Thoracic aorta (tissue), 2 donors: ENCODE measurements at places on chromosomes 5 and 9.

DNA sequence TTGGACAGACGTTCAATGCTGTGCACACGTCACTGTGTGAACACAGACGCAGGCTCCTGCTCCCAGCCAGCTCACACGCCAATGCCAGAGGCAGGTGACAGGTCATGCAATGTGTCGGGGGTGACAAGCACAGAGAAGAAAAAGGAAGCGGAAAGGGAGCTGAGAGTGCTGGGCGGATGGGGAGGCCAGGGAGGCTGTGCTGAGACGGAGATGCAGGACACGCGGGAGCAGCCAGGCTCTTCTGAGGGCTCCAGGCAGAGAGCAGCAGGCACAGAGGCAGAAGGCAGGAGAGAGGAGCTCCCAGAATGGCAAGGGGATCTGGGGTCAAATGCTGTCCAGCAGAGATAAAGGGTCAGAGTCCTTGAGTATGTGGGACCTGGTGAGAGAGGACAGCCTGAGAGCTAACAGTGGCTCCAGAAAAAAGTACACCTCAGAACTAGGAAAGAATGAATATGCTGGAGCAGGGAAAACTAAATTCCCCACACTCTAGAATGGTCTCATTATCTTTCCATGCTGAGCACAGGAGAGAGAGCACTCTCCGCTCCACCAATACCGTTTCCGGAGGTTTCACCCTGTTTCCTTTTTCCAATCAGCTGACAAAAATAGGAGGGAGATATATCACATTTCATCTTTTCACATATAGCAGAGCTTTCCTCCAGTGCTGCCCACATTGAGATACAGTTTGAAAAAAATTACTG, 32.8 kb upstream of the NSMF start:
- no peak for DNase-seq

- DNase-seq: no peak
These were observed 81.7 kb upstream of the SPTLC1 start for GRCh38 chr9:92196909-92197308.

DNA sequence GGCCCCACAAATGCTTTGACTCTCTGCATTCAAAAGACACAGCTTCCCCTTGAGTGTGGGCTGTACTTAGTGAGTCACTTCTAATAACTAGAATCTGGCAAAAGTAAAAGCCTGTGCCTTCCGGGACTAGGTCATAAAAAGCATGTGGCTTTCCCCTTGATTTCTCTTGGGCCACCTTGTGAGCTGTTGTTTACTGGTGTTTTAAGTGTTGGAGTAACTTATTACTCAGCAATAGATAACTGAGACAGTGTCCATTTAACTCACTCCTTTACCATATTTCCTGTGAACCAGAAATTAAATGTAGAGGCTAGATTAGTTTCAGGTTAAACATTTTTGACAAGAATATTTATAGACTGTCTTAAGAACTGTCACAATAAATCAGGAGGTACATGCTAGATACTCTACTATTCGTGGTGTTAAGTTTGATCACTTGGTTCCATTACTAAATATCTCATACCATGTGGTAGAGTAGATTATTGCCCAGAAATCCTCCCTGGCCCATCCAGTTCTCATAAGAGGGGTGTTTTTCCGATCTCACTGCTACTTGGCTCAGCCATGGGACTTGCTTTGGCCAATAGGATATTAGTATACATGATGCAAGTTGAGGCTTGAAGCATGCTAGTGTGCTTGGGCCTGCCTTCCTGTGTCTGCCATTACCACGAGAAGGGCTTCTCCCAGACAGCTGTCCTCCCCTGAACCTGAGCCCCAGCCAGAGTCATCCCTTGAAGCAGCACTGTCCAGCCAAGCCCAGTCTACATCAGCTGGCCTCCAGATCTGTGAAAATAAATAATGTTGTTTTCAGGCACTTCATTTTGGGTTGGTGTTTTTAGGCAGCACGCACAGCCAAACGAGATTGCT, 10.4 kb upstream of the CMBL start:
- DNase-seq: no peak

GRCh38 chr5:28328681-28329080, 1290.3 kb upstream of the CDH9 start:
- no peak for DNase-seq

GRCh38 chr9:133701981-133702797, 36.0 kb downstream of the SARDH start:
- DNase-seq: no peak

DNA sequence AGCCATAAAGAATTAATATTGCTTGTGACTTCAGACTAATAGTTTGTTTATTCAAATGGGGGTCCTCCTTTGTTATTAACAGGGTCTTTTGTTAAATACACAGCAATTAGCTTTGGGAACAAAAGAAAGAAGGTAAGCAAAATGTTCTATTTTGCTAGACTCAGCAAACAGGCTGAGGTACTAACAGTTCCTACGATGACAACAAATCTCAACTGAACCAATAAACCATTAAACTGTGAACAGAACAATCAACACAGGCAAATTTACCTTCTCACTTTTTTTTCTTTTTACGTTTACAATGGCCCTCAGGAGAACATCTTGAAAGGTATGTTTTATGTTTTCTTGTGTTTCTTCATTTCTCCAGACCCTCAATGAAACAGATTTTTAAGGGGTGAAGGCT, 207.2 kb downstream of the NFIB start:
- no peak for DNase-seq

GRCh38 chr5:93196986-93197385, 384.0 kb downstream of the NR2F1-AS1 start:
- no peak for DNase-seq

DNA sequence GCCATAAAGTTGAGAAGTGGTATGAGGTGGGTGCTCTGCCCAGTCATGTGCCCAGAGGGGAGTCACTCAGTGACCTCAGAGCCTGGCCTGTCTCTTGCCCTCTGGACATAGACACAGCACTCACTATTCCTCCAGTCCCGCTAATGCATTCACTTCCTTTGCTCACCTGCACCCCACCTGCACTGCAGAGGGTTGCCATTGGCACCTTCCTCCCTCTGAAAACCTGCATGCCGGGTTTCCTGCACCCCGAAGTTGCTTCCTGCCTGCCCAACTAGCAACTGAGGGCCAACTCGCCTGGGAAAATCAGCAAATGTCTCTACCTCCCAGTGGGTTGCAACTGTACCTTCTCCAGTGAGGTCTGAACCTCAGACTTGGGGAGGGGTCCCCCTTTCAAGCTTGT, 48.1 kb upstream of the SPTLC1 start:
- DNase-seq: no peak

- no peak for DNase-seq
These were observed 113.4 kb upstream of the GHR start for GRCh38 chr5:42309865-42310264.

DNA sequence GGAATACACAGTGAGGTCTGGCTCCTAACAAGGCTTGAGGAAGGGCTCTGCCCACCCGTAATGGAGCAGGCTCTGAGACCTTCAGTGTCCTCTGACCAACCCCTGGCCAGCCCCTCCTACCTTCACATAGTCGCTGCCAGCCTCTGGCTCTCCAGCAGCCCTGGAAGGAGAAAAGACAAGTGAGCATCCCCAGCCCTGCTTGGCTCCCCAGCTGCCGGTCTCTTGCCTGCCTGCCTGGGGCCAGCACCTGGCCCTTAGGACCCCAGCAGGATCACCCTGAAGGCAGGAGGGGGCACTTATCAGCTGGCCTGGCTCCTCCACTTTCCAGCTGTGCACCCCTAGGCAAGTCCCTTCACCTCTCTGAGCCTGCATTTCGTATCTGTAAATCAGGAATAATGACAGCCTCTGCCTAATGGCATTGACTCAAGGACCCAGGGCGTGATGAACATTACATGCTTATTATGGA, 16.9 kb downstream of the SH2D3C start:
- no peak for DNase-seq

GRCh38 chr5:57259704-57260103, 85.8 kb downstream of the GPBP1 start:
- no peak for DNase-seq

GRCh38 chr9:94720846-94721549, 5.5 kb upstream of the AOPEP start:
- no peak for DNase-seq

DNA sequence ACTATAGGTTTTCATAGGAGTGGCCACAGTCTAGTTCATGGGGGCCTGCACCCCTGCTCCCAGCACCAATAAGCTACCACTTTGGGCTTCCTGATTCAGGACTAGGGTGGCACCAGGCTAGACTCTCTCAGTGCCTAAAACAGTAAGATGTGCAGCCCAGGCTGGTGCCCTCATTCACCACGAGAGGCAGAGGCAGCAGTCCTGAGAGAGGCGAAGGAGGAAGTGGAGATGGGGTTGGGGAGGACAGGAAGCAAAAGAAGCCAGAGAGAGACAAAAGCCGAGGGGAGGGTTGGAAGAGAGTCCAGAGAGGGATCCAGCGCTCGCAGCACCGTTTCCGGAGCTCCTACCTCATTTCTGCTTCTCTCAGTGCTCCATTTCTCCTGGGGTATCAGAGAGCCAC, 180.9 kb downstream of the MED10 start:
- DNase-seq: no peak

- no peak for DNase-seq
These were observed 68.6 kb downstream of the VCAN start for GRCh38 chr5:83540105-83540504.

GRCh38 chr5:150357326-150358260, at the start of gene TCOF1:
TCOF1 (plus strand) TSS chr5:150357697; CDS start chr5:150357747, 50 bp downstream.
- DNase-seq: peak; percentile 87

DNA sequence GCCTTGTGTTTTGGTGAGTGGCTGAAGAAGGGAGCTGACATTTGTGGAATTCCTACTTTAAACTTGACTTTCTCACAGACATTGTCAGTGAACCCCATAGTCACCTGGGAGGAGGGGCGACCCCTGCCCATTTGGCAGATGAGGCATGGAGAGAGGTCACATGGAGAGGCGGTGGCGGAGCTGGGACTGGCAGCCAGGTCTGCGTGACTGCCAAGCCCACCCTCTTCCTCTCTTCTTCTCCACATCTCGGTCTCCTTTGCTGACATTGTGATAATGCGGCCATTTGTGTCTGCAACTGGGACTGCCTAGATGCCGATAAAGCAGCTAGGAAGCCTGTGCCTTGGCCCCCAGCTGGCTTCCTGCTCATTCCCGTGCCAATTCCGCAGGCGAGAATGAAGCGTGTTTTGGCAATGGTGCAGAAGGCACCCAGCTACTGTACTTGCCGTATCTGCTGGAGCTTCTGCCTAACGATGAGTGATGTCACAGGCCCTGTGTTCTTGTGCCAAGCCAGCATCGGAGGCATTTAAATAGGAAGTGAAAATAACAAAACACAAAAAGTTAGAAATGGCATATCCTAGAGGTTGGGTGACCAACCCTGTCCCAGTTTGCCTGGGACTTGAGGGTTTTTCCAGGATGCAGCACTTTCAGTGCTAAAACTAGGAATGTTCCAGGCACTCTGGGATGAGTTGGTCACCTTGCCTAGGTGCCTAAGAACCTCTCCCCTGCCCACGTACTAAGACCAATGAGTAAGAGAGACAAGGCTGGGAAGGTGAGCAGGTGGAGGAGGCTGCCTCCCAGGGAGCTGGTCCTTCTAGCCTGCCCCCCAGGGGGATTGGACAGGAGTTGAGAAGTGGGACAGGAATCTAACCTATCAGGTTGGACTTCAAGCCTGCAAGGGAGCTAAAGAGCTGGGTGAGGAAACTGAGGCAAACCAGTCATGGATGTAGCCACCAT, 23.6 kb downstream of the OLFML2A start:
- no peak for DNase-seq

- no peak for DNase-seq
These were observed 517.0 kb downstream of the CCDC171 start for GRCh38 chr9:16069671-16070454.

GRCh38 chr9:88777498-88778312, 213.6 kb upstream of the S1PR3 start:
- DNase-seq: no peak

DNA sequence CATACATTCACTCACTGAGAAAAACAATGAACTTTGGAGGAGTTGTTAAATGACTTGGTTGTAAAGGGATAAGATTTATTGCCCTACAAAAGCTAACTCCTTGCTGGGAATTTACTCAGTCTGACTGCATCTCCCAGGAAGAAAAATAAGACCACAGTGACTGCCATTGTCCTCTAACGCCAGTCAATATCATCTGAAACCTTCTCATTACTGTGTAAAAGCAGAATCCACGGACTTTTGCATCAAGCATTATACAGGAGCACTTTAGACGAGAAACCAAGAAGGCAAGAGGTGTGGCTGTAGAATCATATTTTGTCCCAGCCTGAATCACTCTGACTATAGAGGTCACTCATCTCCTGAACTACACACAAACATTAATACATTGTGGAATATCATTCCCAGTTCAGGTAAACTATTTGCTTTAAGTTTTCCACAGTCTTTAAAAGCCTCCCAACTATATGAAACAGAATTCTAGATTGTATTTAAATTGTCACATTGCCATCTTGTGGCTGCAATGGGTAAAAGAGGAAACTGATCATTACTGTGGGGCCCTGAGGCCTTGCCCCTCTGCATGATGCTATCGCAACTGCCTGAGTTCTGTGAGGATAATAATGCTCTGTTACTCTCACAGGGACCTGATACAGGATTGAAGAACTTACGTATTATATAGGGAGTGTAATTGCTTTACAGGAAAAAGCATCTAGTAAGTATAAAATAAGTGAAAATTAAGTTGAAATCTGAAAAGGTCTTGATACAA, 142.9 kb downstream of the SLCO4C1 start:
- no peak for DNase-seq

DNA sequence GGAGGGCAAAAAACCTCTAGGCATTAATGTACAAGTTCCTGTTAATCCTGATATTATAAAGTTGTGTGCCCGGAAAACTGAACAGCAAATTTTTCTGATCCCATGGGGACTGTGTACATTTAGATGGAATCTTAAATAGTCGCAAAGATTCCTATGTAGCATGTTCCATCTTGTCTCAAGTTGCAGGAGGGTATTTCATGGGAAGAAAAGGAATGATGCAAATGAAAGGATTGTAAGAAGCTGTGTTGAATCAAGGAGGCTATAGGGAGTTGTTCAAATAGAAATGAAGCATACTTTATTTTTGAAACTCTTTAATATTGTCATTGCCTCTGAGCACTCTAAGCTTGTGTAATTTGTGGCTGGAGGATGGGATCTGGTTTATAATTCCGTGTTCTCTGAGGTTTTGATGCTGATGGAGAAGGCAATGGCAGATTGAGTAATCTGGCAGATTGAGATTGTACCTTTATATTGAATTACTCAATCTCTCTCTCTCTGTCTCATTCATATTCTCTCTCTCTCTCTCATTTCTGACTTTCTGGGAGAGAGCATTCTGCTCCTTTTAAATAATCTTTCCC, 288.5 kb downstream of the OSTF1 start:
- no peak for DNase-seq

DNA sequence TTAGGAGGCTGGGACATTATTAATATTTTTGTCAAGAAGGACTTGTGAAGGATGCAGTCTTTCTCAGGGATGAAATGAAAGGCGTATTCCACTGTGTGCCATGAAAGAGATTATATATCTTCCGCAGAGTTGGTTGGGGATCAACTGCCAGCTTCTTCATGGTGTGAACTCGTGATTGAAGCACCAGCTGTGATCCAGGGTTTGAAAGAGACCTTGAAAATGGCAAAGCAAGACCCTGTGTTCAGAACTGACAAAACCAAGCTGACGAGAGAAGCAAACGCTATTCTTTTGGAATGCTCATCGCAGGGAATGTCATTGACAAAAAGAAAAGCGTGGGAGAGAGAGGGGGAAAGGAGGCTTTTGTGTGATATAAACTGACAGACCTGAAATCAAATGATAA, 263.9 kb upstream of the ZNF608 start:
- no peak for DNase-seq

- no peak for DNase-seq
These were observed 476.8 kb upstream of the SMARCA2 start for GRCh38 chr9:1538301-1538700.
